ENCODE measurements at places on chromosomes 3 and 15.

DNA sequence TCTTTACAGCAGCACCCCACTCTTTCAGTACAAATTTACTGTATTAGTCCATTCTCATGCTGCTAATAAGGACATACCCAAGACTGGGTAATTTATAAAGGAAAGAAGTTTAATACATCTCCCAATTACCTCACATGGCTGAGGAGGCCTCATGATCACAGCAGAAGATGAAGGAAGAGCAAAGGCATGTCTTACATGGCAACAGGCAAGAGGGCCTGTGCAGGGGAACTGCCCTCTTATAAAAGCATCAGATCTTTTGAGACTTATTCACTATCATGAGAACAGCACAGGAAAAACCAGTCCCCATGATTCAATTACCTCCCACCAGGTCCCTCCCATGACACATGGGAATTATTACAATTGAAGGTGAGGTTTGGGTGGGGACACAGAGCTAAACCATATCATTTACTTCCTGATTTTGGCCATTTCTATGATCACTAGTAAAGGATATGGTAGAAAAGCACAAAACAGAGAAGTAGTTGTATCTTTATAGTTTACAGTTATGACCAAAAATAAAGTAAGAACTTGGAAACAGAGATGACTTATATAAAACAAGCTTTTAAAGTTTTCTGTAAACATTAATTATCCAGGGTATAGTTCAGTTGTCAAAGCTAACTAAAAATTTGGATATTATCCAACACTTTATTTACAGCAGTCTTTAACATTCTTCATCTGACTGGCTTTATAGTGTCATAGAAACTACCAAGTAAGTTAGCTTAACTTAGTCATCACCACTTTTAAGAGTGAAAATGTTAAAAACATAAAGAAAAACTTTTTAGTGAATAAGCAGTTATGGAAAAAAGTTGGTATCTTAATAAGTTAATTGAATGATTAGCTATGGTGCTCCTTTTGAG lies 40.2 kb downstream of the P2RY1 start:
- no peak for DNase-seq

DNA sequence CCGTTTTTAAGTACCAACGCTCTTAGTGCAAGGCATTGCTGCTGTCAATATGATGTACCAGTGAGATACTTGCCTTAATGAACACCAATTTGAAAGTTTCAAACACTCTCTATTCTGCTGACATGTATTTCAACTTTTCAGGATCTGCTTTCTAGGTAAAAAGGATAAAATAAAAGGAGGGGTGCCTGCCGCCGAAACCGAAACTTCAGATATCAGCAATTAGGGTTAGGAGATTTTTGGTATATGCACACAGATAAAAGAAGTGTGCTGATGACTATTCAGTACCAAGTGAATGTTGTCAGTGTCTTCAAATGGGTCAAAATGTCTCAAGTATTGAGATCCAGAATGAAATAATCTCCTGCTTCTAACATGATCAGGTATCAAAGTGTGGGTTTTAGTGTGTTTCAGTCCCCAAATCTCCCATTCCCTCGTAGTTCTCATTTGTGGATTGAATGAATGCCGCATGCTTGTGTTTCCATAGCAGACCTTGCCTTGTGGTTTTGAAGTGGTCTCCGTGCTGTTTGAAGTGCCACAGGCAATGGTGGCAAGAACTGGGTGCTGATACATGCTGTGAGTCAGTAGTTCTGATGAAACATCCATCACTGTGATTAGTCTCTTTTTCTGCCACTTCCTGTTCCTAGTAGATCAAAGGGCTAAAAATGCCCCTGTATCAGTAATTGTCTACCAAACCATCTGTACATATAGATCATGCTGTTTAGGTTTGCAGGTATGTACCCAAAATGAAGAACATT lies 22.5 kb downstream of the CHST14 start:
- peak; percentile 37 for DNase-seq

DNA sequence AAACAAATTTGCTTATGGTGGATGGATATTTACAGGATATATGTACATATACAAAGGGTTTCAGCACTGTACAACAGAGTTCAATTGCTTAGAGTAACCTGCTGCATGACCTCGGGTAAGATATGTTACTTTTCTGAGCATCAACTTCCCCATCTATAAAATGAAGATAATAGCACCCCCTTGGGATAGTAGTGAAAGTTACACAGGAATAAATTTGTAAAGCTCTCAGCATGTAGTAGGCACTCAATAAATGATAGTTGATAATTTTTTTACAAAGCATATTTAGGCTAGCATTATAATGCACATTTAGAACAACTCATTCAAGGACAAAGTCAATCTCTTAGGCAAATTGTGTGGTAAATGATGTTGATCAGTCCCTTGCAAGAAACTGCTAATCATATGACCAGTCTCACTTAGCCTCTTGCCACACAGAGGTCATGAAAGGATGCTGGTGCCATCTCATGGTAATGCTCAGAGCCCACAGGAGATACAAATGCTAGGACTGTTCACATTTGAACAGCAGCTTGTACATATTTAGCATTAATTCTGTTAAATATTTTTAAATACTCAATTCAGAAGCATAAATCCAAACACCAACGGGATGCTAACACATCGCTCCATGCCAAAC lies 123.9 kb downstream of the MAGI1 start:
- DNase-seq: no peak

- no peak for DNase-seq
Measured at GRCh38 chr15:74770211-74770903, 11.5 kb upstream of the CSK start.
